ENCODE measurements at places on chromosomes 5 and 9.

DNA sequence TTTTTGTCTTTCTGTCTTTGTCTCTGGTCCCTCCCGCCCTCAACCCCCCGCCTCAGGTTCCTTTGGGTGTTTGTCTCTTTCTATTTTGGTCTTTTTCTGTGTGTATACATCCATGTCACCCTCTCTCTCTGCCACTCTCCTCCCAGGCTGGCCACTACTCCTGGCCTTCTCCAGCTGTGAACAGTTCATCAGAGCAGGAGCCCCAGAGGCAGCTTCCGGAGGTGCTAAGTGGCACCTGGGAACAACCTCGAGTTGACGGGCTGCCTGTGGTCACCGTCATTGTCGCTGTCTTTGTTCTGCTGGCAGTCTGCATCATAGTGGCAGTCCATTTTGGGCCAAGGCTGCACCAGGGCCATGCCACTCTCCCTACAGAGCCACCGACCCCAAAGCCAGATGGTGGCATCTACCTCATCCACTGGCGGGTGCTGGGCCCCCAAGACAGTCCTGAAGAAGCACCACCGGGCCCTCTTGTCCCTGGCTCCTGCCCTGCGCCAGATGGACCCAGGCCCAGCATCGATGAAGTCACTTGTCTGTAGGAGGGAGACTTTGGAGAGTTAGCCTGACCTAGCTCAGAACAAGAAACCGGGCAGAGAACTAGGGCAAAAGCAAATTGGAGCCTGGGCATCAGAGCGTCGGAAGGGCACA lies 1.7 kb downstream of the SMIM33 start:
- no peaks in the 10 kb centered on the region for H3K36me3 ChIP-seq
- peaks cover 31% of the 10 kb centered on the region for H3K4me1 ChIP-seq
- DNase-seq = no peak
- H3K27ac ChIP-seq = peak overlapping the region; percentile 88

DNA sequence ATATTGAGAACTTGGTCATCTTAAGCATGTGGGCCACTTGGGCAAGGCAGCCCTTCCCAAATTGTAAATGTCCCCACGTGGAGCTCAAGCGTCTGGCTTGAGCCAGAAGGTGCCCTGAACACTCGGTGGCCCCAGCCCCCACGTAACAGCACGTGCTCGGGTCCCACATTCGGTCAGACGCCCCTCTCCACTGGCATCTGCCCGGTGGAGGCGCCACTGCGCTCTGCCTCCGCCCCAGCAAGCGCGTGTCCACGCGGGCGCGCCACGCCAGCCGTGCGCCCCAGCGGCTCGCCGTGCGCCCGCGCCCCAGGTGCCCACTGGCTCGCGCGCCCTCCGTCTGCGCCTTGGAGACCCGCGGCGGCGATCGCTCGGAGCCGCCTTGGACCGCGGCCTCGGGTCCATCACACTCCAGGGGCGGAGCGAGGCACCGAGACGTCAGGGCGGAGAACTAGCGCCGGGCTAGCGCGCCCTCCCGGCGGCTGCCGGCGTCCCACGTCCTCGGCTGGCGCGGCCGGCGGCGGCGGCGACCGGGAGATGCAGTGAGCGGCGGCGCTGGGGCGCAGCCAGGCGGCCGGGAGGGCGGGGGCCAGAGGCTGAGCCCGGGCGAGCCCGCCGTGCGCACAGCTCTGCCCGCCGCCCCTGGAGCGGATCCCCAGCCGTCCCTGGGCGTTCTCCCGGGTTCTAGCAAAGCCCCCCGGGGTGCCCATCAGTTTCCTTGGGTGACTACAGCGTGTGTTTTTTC lies at the start of gene PALM2AKAP2:
Gene PALM2AKAP2, plus strand, starts transcription at position 488 of the 742 bp plus-strand sequence. CDS start 291 bp downstream, outside the sequence.
- H3K4me3 ChIP-seq = peak within 1 kb of the TSS; percentile 94
- H3K4me1 ChIP-seq = peaks cover 20% of the 10 kb centered on the region
- no peaks in the 10 kb centered on the region for H3K36me3 ChIP-seq
- DNase-seq = peak; percentile 53

- H3K4me3 ChIP-seq = no peak overlapping the region
- no peak overlapping the region for H3K27ac ChIP-seq
- no peak for DNase-seq
- no peaks in the 10 kb centered on the region for H3K27me3 ChIP-seq
- no peaks in the 10 kb centered on the region for H3K4me1 ChIP-seq
- no peaks in the 10 kb centered on the region for H3K36me3 ChIP-seq
Observed at GRCh38 chr5:39114155-39114554, 40.0 kb upstream of the RICTOR start.

- DNase-seq = no peak
- H3K36me3 ChIP-seq = no peaks in the 10 kb centered on the region
- H3K27ac ChIP-seq = no peak overlapping the region
- H3K4me1 ChIP-seq = no peaks in the 10 kb centered on the region
- no peak overlapping the region for H3K4me3 ChIP-seq
Observed at GRCh38 chr9:68739621-68740174, 34.7 kb downstream of the PIP5K1B start.

DNA sequence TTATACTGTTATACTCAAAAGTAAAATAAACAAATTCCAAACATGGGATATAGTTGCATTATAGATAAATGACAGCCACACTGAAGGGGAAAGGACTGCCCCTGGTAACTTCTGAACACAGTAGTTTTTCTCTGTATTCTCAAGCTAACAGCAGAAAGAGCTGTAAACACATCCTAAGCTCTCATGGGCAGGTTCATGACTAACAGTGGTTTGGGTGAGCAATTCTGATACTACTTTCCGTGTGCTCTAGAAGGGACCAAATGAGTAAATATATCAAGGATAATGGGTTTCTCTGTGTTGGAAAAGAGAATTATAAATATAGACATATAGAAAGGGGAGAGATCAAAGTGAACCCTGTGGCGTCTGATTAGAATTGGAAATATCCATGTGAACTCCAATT lies 2.2 kb upstream of the LCN6 start:
- no peak for DNase-seq
- no peak overlapping the region for H3K27ac ChIP-seq
- H3K36me3 ChIP-seq = no peaks in the 10 kb centered on the region
- no peak overlapping the region for H3K4me3 ChIP-seq
- H3K27me3 ChIP-seq = peaks cover 16% of the 10 kb centered on the region

DNA sequence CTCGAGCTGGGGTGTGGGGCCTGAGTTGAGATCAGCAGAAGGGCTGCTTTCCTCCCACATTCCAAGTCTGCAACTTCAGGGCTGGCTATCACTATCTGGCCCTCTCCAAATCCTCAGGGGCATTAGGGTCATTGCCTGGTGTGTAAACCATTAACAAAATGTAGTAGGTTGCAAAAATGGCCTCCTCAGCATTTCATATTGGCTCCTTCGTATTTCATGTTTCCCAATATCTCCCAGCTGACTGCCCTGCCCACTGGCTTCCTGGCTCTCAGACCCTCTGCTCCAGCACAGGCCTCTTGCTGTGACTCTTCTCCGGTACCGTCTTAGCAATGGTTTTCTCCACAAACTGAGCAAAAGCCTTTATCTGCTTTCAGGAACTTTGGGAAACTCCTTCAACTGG lies 113.8 kb downstream of the GADD45G start:
- no peak overlapping the region for H3K4me3 ChIP-seq
- no peaks in the 10 kb centered on the region for H3K36me3 ChIP-seq
- H3K27ac ChIP-seq = no peak overlapping the region
- no peak for DNase-seq
- peaks cover 26% of the 10 kb centered on the region for H3K4me1 ChIP-seq
- H3K27me3 ChIP-seq = no peaks in the 10 kb centered on the region

DNA sequence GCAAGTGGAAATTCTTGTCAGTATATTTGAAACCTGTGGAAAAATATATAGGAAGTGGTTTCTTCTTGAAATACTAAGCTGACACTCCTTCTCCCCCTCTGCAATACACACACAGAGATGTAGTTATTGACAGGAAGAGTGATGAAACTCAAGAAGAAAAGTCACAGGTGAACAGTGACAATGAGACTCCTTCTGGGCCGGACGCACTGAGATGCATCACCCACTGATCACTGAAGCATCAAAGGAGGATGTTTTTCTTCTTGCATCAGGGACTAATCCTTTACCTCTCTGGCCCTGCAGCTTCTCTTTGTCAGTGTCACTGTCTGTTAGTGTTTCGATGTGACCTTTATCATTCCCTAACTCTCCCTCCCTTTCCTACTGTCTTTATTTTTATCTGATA lies 1864.2 kb upstream of the C9orf72 start:
- no peak overlapping the region for H3K4me3 ChIP-seq
- no peaks in the 10 kb centered on the region for H3K27me3 ChIP-seq
- H3K4me1 ChIP-seq = peaks cover 10% of the 10 kb centered on the region

- H3K36me3 ChIP-seq = no peaks in the 10 kb centered on the region
- peak; percentile 61 for DNase-seq
- H3K27me3 ChIP-seq = peaks cover 1% of the 10 kb centered on the region
- H3K27ac ChIP-seq = peak within 1 kb of the TSS; percentile 94
- H3K4me1 ChIP-seq = peaks cover 51% of the 10 kb centered on the region
Observed at GRCh38 chr5:38556599-38557307, at the start of gene LIFR. Gene LIFR, minus strand, starts transcription at chr5:38556646. Its CDS starts 25,999 bp downstream, at chr5:38530647.

- no peak overlapping the region for H3K27ac ChIP-seq
- no peak overlapping the region for H3K4me3 ChIP-seq
- no peak for DNase-seq
- no peaks in the 10 kb centered on the region for H3K27me3 ChIP-seq
- H3K4me1 ChIP-seq = peaks cover 4% of the 10 kb centered on the region
- H3K36me3 ChIP-seq = peaks cover 6% of the 10 kb centered on the region
Observed at GRCh38 chr5:114237766-114238165, 124.1 kb upstream of the KCNN2 start.

- no peaks in the 10 kb centered on the region for H3K27me3 ChIP-seq
- H3K36me3 ChIP-seq = no peaks in the 10 kb centered on the region
- H3K4me1 ChIP-seq = peaks cover 22% of the 10 kb centered on the region
- H3K4me3 ChIP-seq = no peak overlapping the region
- no peak for DNase-seq
Observed at GRCh38 chr5:153672347-153673090, 182.0 kb downstream of the GRIA1 start.

DNA sequence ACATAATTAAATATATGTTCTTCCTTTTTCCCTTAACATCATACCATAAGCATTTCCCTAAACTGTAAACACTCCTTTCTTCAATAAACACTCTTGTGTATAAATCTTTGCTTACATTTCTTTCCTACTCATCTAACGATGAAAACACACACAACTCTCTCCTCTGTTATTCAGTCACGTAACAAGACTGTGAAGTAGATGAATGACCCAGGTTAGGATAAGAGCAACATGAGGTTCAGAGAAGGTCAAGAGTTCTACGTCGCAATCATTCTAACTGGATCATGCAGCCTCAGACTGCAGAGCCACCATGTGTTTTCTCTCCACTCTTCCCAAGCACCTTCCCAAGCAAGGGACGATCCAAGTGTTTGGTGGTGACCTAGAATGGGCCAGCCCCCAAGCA lies 70.5 kb upstream of the SPTLC1 start:
- no peaks in the 10 kb centered on the region for H3K4me1 ChIP-seq
- H3K27me3 ChIP-seq = no peaks in the 10 kb centered on the region
- H3K4me3 ChIP-seq = no peak overlapping the region
- no peak for DNase-seq

DNA sequence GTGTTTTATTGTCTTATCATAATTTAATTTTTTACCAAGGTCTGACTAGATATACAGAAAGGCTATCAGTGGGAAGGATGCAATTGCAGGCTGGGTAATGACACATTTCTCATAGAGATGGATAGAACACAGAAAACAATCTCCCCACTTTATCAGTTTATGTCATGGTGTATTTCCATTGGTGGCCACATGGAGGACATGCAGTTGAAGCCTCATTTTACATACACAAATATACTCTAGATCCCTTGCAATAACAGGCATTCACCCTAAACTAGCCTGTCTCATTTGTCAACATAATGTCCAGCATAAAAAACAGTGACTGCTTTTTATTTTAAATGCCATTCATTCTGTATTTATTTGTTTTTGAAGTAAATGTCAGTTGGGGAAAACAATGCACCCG lies 526.3 kb downstream of the GABRG2 start:
- H3K4me1 ChIP-seq = no peaks in the 10 kb centered on the region
- no peak overlapping the region for H3K27ac ChIP-seq
- H3K36me3 ChIP-seq = no peaks in the 10 kb centered on the region
- DNase-seq = no peak

DNA sequence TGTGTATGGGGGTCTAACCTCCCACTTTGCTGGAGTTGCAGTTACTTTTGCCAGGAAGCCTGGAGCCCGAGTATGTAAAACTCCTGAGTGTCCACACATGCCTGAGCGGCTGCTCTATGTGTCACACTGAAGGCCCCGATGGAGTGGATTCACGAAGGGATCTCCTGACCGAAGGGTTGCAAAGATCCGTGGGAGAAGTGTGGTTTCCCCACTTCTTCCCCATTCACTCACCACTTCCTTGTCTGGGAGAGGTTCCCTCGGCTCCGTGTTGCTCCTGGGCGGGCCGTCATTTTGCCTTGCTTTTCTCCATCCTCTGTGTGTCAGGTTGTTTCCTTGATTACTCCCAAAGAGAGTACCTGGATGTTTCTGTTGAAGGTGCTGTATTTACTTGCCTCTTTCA lies 16.2 kb upstream of the IL3 start:
- H3K27ac ChIP-seq = no peak overlapping the region
- peaks cover 34% of the 10 kb centered on the region for H3K27me3 ChIP-seq
- H3K4me1 ChIP-seq = no peaks in the 10 kb centered on the region
- no peak for DNase-seq

- H3K4me3 ChIP-seq = no peak overlapping the region
- no peak for DNase-seq
- H3K36me3 ChIP-seq = peaks cover 1% of the 10 kb centered on the region
Observed at GRCh38 chr9:13064676-13065075, 214.8 kb downstream of the MPDZ start.

DNA sequence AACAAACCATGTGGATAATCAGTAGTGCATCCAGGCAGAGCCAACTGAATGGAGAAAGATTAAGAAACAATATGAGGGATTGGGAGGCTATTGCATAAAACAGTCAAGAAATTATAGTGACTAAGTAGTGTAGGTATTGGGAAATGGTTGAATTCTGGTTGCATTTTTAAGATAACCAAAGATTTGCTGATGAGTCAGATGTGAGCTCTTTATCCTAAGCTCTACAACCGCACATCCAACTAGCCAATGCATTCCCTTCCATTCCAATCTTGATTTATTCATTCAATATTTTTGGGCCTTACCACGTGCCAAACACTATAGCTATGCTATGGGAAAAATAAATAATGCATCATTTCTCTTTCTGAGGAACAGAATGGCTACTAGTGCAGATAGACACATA lies 524.5 kb upstream of the RGMB start:
- H3K4me1 ChIP-seq = no peaks in the 10 kb centered on the region
- no peak for DNase-seq
- no peaks in the 10 kb centered on the region for H3K36me3 ChIP-seq
- H3K27ac ChIP-seq = no peak overlapping the region
- H3K4me3 ChIP-seq = no peak overlapping the region

GRCh38 chr9:38202336-38202938 lies 133.4 kb upstream of the SHB start:
- H3K27me3 ChIP-seq = no peaks in the 10 kb centered on the region
- no peak overlapping the region for H3K4me3 ChIP-seq
- peaks cover 13% of the 10 kb centered on the region for H3K4me1 ChIP-seq
- H3K27ac ChIP-seq = no peak overlapping the region
- DNase-seq = no peak

DNA sequence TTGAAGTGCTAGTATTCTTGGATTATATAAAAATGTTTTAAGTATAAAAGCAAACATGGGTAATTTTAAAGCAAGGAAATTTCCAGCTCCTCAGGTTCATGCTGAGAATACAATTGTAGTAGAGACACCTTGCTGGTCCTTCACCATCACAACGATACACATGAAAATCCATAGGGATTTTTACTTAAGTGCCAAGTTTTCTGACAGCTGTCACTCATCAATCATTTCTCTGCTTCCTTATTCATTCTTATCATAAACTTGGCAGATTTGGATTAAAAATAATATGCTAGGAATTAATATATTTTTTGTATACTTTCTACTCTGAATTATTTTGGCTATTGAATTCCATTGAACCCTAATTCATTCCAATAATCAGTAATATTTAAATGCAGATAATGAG lies 167.9 kb upstream of the PTGER4 start:
- H3K4me3 ChIP-seq = no peak overlapping the region
- H3K27ac ChIP-seq = no peak overlapping the region
- no peak for DNase-seq
- H3K36me3 ChIP-seq = no peaks in the 10 kb centered on the region
- no peaks in the 10 kb centered on the region for H3K27me3 ChIP-seq

All from mesothelial cell of epicardium (in vitro differentiated cells).